ENCODE measurements at places on chromosomes 2 and 18.
A peak's percentile ranks its signal among the peaks of the same experiment; 100 is the strongest.

DNA sequence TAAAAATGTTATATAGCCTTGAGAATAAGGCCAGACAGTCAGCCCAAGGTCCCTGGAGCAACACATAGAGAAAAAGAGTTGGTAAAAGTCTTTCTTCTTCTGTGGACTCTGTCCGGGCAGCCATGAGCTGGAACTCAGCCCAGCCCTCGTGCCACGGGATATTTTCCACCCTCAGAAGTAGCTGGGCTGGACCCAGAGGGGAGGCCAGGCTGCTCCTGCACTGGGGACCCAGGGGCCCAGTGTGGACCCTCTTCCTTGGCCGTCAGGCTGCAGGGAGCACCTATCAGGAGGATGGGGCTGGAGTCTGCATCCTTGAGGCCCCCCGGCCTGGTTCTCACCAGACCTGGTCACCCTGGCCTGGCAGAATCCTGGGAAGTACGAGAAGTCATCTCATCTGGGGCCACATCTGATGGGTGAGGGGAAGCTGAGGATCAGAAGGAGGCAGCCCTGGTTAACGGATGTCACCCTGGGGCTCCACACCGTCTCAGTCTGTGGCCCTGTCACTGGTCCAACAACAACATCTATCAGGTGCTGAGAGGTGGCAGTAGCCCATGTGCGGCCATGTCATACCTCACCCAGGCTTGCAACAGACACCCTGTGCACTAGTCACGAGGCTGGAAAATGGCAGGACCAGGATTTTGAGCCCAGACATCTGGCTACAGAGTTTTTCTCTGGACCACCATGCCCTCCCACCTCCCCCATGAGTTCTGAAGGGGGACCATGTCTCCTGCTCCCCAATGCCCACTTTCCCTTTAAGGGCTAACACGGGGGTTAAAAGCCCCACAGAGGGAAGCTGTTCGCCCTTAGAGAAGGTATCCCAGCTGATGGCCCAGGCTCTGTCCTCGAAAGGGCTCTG lies 33.0 kb downstream of the SDC1 start:
- DNase-seq: no peak

DNA sequence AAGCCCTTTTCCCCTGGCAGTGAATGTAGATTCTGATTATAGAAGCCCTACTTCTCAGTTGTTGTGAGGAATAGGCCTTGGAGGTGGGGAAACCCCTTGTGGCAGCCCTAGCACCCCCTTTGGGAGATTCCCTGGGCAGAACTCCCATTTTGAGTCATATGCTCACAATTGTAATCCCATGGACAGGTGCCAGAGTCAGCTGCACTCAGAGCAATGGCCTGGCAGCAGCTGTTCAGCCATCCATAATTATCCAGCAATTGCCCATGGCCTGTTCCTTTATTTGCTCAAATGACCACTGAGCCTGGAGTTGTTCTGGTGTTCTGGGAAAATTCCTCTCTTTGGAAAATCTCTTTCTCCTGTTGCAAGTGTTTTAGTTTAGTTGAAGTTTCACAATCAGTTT lies 71.7 kb downstream of the PTRHD1 start:
- DNase-seq: peak; percentile 62

- peak; percentile 33 for DNase-seq
Measured at GRCh38 chr2:108377815-108378630, at the start of gene SULT1C4. Gene SULT1C4 (plus strand): TSS chr2:108377954. CDS start chr2:108378338, 384 bp downstream.

DNA sequence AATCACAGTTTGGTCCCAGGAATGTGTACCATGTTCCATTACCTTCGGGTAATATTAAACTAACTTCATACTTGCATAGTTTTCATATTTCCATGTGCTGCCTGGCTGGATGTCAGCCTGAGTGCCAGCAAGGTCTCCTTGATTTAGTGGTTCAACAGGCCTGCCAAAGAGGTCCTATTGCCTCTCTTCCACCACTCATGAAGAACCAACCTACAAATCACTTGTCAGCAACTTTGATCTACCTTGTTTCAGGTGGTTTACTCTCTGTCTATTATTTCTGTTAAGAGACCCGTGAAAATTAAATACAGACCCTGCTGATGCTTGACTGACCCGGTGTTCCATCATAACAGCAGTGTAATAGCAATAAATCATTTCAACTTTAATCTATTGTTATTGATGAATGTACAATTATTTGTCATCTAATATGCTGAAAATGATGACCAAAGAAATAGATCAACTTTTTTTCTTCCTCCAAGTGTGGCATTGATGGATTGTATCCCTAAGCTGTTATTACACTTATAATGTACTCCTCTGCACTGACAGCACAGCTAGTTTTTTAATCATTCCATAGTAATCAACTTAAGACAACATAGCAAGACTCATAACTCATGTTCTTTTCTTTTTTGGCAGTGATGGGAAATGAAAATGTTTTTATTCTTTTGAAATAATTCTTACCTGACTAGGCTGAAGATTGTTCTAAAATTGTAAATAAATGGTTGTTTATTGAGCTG lies 1220.2 kb upstream of the ACVR2A start:
- DNase-seq: peak; percentile 2

DNA sequence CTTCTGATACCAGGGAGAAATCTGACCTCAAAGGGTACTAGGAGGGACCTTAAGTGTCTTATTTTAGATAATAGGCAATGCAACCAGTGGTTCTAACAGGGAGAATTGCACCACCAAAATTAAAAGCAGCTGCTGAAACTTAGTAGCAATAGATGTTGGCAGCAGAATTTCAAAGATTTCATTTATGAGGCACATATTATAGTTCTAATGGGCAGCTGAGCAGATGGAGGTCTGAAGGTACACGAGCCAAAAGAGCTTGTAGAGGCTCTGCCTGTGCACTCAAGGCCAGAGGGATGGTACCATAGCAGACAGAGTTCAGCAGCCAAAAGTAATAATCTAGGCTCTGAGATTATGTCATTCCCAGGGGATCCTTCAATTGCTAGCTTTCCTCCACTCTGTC lies 87.3 kb upstream of the NCKAP5 start:
- DNase-seq: no peak

- peak; percentile 82 for DNase-seq
Measured at GRCh38 chr18:46169464-46169941, 65.3 kb downstream of the HAUS1 start.

DNA sequence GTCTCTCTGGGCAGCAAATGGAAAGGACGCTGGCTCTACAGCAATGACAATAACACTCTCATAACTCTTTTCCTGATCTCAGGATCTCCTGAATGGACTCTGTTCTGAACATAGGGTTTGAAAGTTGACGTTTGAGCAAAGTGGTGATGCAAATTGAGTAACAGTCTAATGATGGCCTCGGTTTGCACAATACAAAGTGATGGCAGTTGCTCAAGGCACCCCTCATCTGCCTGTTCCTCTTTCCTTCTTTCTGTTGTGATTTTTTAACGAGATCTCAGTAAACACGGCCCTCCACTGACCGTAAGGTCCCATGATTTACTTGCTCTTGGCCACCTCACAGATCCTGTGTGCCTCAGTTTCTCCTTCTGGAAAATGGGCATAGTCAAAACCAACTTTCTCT lies 303.6 kb downstream of the SLC8A1 start:
- no peak for DNase-seq

DNA sequence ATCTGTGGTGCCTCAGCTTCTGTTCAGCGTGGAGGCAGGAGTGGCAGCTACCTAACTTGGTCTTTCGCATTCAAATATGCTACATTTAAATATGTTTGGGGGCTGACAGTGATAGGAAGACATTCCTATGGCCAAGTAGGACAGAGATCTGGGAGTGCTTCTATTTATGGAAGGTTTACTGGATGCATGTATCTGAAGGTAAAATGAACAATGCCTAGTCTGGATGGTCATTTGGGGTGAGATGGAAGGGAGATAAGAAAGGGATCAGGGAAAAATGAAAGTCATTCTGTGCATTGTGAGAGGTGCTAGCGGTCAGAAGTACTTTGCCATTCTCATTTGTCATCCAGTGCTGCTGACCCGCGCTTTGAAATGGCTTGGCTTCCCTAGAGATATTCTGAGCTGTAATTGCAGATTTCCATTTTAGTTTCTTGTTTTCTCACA lies 300.9 kb upstream of the FBXO11 start:
- DNase-seq: no peak

DNA sequence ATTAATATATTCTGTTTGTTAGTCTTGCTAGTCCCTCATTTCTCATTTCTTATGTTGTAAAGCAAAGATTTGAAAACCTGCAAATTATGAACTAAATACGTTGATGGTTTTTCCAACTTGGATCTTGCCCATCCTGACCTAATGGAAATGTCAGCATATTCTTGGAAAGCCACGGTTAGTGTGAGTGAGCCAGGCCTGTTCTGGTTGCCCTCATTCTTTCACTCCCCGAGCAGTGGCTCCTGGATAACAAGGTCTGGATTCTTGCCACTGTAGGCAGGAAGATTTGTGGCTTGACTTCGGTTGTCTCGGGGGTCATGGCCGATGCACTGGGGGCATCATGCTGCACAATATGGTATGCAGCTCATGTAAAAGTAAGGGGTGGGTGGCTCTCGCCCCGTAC lies 359.1 kb downstream of the MEIS1 start:
- no peak for DNase-seq

GRCh38 chr2:210938228-210938627 lies 381.8 kb downstream of the CPS1 start:
- DNase-seq: peak; percentile 14

- peak; percentile 93 for DNase-seq
Measured at GRCh38 chr2:84516234-84516986, at the start of gene DNAH6. Gene DNAH6 (plus strand): TSS chr2:84516498. CDS start chr2:84517827, 1,329 bp downstream.

DNA sequence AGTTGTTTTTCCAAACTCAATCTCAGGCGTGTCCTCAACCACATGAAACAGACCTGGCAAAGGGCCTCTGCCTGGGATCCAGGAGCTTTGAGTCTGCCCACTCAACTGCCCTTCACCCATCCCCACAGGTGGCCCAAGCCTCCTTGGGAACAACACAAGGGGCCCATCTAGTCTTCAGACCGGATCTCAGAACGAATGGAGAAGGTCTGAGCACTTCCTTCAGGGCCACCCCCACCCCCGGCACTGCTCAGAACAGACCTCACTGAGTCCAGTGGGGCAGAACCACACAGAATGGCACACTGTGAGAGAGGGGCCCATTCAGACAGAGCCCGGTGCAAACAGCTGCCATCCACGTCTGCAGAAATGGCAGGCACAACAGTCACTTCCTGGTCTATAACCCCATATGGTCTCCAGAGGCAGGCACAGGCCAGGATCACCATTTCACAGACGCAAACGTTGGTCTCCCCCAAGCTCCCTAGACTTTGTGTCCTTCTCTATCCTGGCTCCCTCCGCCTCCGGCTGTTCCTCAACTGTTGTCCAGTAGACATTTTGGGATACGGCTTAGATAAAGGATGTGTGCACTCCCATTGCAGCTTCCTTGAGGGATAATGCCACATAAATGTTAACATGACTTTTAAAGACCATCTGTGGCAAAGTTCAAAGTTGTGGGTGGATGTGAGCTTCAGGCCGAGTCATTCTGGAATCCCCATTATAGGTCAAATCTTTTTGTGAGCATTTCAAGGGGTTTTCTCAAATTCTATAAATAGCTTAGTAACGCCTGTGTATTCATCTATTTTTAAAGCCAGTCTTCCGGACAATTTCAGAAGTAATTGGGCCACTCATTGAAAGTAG lies 149.7 kb downstream of the SMAD7 start:
- DNase-seq: no peak

- no peak for DNase-seq
Measured at GRCh38 chr2:134943540-134943939, 24.9 kb downstream of the CCNT2 start.

DNA sequence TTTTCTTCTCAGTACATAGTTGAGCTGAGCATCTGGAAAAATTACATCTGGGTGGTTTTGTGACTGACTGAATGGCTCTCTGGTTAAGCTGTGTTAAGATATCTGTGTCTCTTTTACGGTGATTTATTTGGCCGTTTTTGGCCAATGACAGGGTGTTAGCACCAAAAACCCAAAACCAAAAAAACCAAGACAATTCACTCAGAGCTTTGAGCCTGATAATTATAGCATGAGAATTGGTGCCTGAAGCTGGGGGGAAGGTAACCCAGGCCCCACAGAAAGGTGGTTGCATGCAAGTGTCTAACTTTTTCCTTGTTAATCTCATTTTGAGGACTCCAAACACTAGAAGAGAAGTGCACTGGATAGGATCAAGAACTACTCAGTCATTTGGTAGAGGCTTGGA lies 4.5 kb downstream of the CD28 start:
- DNase-seq: no peak

GRCh38 chr2:95296880-95297487 lies at the start of gene KCNIP3:
Gene KCNIP3 (plus strand): TSS chr2:95297347. CDS start chr2:95297439, 92 bp downstream.
- DNase-seq: no peak

GRCh38 chr2:98457045-98457696 lies 12.5 kb downstream of the INPP4A start:
- peak; percentile 65 for DNase-seq

GRCh38 chr2:236180076-236180816 lies 12.1 kb upstream of the GBX2 start:
- peak; percentile 91 for DNase-seq

- DNase-seq: no peak
Measured at GRCh38 chr2:68784188-68784587, 49.6 kb downstream of the ARHGAP25 start.

DNA sequence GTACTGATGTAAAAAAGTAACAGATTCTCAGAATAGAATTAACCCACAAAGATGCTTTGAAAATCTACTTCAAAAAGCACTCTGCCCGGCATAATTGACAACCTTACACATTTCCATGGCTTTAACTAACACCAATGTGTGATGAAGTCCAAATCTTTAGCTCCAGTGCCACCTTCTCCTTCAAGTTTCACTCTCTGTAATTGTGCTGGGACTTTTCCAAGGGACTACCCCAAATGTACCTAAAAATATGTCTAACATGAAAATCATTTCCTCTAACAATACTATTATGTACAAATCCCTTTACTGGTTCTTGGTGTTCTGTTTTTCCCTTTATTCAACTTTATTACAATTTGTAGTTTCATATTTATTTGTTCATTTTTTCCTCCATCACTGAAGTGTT lies 20.6 kb upstream of the UBE2E3 start:
- DNase-seq: no peak

GRCh38 chr2:154911729-154912128 lies 213.2 kb downstream of the KCNJ3 start:
- DNase-seq: no peak

GRCh38 chr2:215900843-215901242 lies 112.5 kb downstream of the MREG start:
- DNase-seq: no peak

GRCh38 chr2:68432696-68433658 lies 34.1 kb downstream of the FBXO48 start:
- DNase-seq: no peak

- DNase-seq: peak; percentile 33
Measured at GRCh38 chr2:171706152-171706803, 19.0 kb downstream of the DYNC1I2 start.

- peak; percentile 9 for DNase-seq
Measured at GRCh38 chr2:24050041-24050979, 769 bp downstream of the FKBP1B start.

GRCh38 chr2:231241755-231242507 lies 43.5 kb downstream of the ARMC9 start:
- no peak for DNase-seq

All from fibroblast of skin of back (primary cell).